Stimulated activated naive CD8-positive, alpha-beta T cell treated with anti-CD3 and anti-CD28 coated beads, Interleukin-15, amount 100 ng/mL, for 72 hours (primary cell): ENCODE measurements at places on chromosomes 12 and 14.

DNA sequence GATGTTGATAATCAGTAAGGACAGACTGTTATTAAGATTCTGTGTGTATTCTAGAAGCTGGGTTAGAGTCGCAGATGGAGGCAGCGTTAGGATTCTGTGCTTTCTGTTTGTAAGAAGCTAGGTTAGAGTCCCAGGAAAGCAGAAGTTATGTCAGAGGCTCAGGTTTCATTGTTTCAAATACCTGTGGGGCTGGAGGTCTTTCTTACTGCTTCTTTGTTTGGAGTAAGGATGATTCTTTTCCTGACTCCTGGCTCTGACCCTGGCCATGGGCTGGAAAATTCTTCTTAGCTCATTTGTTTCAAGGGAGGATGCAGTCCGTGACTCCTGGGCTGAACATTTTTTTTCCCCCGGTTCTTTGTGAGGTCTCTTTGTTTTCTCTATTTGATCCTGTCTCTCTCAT is 5.2 kb downstream of the MUCL1 start:
- no peak for DNase-seq

DNA sequence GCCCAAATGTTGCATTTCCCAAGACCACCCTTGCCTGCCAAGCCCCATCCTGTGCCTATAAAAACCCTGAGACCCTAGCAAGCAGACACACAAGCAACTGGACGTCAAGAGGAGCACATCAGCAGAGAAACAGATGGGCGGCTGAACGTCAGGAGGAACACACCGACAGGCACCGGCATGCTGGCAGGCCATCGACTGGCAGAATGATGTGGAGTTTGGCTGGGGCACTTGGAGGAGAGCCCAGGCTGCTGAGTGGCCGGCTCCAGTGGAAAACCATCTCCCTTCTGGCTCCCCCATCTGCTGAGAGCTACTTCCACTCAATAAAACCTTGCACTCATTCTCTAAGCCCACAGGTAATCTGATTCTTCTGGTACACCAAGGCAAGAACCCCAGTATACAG is 130.1 kb downstream of the SLC41A2 start:
- no peak for DNase-seq

GRCh38 chr12:106239241-106239950 is 8.4 kb downstream of the CKAP4 start:
- no peak for DNase-seq

GRCh38 chr14:61889914-61890351 is 127.7 kb downstream of the SNAPC1 start:
- DNase-seq: peak; percentile 29

DNA sequence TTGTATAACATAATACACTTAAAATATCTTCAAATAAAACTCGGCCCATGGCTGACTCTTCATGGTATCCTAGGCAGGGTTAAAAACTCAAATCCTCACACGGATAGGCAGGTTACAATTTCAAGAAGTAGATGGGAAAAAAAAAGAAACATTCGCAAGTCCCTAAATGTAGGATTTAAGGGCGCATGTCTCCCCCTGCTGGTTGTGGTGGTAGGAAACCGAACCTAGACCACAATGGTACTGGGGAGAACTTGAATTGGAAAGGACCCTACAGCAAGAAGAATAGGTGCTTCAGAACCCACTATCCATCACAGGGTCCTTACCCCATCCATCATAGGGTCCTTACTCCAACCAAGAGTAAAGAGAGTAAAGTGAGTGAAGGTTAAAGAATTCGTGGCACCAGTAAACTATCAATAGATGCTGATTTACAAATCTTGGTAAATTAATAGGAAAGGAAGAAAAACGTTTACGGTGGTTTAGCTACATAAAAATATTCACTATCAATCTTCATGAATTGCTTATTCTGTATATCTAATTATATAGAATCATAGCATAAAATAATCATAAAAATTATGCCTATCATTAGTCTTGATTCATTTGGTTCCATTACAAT is 3.3 kb upstream of the CIPC start:
- DNase-seq: peak; percentile 71

DNA sequence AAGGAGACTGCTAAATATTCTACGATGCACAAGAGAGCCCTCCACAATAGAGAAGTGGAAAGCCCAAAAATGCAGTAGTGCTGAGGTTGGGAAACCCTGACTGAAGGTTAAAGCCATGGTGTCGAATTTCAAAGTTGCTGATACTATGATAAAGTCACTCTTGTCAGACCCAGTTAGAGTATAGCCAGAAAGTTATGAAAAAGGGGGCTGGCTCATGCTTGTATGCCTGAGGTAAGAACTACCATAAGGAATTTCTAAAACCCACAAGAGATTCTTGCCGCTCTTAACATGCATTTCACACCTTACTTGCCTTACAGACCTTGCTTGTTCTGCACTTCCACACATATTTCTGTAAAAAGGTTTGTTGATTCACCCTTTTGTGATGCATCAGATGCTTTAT is 184.6 kb downstream of the SLC6A15 start:
- DNase-seq: no peak

- no peak for DNase-seq
These were observed 30.7 kb downstream of the SSPN start for GRCh38 chr12:26226122-26226521.

DNA sequence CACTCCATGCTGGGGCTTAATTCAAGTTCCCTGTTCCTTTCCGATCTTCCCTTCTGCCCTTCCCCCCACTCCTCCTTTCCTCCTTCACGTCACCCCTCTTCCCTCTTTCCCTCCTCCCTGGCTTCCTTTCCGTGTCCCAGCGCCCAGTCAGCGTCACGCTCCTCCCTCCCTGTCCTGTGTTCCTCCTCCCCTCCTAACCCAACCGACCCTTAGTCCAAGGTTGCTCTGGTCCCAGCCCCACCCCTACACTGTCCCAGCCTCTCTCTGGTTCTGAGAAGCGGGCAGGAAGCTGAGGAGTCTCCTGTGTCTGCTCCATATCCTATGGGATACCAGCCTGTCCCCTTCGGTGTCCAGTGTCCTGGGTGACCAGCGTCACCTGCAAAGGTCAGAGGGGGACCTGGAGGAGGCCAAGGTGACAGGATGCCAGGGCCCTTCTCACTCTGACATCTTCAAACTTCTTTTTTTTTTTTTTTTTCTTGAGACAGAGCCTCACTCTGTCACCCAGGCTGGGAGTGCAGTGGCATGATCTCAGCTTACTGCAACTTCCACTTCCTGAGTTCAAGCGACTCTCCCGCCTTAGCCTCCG is 56.2 kb upstream of the TSPAN9 start:
- no peak for DNase-seq

DNA sequence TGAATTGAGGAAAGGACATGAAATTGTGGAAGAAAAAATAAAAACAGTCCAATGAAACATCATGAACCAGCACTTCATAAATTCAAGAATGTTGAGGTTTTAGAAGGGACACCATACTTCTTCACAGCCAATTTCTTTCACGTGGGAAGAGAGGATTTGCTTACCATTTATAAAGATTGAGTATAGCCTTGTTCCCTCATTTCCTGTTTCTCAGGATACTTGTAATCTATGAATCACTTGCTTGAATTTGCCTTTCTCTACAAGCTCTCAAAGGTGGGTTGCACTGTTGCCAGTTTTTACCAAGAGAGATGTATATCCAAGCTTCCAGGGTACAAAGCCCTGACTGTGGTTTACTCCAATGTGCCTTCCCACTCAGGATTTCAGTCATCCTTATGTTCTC is 116.1 kb downstream of the DUSP6 start:
- no peak for DNase-seq

DNA sequence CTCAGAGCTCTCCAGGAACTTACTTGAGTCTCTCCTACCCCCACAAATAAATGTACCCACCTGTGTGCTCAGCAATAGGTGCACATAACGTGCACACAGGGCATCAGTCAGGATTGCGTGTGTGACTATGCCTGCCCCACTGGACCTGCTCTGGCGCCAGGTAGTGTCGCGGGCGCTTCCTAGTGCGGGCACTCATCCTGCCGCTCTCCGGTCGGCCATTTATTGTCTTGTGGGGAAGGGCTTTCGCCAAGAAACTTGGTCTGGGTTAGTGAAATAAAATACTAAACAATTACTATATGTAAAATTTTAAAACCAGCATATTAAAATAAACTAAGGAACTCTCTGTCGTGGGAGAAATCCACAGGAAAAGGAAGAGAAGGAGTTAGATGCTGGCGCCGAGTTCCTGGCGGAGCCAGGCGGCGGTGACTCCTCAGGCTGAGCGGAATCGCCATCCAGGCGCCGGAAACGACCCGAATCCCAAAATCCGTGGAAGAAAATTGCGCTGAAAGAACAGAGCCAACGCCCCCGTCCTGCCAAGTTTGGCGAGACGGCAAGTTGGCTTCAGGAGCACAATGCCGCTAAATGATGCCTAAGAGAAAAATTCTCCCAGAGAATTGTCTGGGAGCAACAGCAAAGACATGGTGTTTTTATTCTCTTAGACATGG is 7.9 kb upstream of the HOXC13 start:
- no peak for DNase-seq

GRCh38 chr14:93337143-93337753 is 4.4 kb upstream of the BTBD7 start:
- peak; percentile 13 for DNase-seq

DNA sequence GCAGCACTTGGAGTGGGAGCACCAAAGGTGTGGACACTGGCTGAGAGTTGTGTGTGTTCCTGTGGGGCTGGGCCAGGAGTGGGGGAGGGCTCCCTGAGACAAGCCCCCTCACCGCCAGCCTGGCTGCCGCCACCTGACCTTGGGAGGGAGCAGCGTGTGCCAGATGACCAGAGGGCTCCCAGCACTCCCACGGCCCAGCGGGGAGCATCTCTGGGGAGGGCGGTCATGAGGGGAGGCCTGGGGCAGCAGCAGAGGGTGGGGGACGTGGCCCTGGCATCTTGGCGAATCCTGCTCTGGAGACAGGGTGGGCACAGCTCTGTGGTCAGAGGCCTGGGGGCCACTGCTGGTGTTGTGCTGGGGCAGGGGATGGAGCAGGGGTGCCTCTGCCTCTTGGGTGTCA is 10.7 kb downstream of the CEP170B start:
- no peak for DNase-seq

DNA sequence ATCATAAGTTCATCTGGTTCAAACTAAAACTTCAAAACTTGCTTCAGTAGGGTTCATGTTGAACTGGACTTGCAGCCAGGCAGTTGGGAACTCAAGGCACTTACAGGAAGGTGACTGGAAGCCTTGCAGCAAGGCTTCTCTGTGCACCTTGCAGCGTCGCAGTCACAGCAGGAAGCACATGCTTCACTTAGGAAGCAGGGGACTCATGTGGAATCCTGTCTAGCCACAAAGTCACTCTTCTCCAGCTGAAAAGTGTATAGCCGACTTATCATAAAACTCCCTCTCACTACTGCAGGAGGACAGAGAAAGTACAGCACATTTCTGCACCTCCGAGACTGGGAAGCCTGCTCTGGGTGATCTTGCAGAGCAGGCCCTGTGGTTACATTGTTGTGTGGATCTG is 114.0 kb upstream of the PRB2 start:
- DNase-seq: no peak

DNA sequence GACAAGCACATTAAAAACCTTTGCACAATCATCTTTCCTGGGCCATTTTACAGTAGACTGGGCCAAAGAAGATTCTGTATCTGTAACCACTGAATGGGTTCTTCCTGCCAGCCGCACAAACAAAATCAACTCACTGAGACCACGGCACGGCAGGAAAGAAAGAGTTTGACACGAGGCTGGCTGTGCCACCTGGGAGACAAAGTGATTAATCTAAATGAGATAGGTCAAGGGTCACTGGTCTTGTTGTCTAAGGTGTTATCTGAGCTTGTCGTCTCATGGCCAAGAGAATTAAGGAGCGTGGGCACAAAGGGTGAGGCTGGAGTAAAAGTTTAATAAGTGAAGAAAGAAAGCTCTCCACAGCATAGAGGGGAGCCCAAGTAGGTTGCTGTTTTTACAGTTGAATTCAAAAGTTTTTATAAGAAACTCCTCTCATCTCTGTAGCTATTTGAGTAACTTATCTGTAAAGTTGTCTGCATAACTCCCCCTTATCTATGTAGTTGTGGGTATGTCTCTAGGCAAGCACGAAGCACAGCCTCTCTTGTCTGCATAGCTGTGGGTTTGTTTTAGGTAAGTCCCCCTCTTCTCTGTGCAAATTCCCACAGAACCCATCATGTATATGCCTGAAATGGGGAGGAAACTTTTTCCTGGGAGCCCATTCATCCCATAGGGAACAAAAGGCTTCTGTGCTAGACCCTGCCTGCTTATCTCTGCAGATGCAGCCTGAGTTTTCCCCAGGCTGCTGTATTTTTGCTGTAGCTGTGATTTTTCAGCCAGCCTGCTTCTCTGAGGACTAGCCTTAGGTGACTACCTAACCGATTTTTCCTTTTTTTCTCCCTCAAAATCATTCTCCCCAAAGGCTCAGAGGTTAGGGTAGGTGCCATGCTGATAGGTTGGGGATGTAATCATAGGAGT is 1314.6 kb upstream of the TMEM132C start:
- no peak for DNase-seq
